ENCODE measurements at places on chromosomes 1 and 21.

DNA sequence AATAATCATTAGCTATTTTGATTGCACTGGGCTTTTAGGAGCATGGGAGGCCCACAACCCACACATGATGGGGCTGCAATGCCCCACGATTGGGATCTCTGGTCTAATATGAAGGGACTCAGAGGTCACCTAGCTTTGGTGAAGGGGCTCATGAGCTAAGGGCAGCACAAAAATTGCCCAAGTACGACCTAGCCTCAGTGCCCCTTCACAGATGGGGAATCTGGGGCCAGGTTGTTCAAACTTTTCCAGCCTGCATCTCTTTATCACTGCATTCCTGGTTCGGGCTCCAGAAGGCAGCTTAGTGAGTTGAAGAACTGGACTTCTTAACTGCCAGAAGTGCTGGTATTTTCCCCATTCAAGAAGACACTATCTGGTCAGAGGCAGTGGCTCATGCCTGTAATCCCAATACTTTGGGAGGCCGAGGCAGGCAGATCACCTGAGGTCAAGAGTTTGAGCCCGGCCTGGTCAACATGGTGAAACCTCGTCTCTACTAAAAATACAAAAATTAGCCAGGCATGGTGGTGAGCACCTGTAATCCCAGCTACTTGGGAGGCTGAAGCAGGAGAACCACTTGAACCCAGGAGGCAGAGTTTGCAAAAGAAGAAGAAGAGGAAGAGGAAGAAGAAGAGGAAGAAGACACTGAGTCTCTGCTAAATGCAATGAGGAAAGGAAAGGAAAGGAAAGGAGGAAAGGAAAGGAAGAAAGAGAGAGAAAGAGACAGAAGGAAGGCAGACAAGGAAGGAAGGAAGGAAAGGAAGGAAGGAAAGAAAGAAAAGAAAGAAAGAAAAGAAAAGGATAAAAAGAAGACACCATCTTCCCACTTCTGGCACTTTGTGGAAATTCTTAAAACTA is 258.5 kb upstream of the IRF2BP2 start:
- no peak for DNase-seq

GRCh38 chr21:33157303-33157702 is 72.4 kb upstream of the IFNAR2 start:
- no peak for DNase-seq

- DNase-seq: no peak
Measured at GRCh38 chr21:33401630-33401992, 1.6 kb upstream of the IFNGR2 start.

DNA sequence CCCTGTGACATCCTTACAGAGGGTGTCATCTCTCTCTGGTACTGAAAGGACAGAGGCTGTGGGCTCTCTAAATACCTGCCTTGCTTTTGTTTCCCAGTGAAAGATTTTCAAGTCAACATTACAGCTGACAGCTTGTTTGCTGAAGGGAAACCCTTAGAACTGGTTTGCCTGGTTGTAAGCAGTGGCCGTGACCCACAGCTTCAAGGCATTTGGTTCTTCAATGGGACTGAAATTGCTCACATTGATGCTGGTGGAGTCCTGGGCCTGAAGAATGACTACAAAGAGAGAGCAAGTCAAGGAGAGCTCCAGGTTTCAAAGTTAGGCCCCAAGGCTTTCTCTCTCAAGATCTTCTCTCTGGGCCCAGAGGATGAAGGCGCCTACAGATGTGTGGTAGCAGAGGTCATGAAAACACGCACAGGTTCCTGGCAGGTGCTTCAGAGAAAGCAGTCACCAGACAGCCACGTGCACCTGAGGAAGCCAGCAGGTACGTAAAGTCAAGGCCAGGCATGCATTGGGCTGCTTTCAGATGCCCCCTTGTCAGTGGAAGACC is 11.8 kb downstream of the CD101 start:
- DNase-seq: peak; percentile 80

GRCh38 chr1:206892351-206892984 is 4.8 kb upstream of the IL24 start:
- no peak for DNase-seq

Data from NCI-H510A treated with DMSO at 0.1 percent for 48 hours (cell line).